ENCODE measurements at places on chromosomes 11 and 22.

GRCh38 chr11:114259124-114259526 is 37.1 kb upstream of the NNMT start:
- no peak for DNase-seq

DNA sequence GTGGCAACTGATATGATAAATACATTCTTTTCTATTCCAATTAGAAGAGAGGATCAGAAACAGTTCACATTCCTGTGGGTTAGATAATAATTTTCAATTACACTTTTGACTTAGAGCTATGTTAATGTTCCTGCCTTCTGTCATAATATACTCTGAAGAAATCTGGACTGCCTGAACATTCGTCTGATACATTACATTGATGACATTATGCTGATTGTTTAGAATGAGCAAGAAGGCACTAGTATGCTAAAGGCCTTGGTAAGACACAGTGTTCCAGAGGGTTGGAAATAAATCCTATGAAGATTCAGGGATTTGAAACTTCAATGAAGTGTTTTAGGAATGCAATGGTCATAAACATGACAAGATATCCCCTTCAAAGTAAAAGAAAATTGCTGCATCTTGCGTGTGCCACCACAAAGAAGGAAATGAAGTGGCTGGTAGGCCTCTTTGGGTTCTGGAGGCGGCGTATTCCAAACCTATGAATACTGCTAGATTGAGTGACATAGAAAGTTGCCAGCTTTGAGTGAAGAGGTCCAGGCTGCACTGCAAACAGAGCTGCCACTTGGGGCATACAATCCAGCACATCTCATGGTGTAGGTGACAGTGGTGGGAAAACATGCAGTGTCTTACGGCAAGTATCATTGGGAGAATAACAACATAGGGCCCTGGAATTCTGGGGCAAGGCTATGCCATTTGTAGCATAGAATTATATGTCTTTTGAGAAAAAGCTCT is 21.2 kb upstream of the PDE3B start:
- DNase-seq, result no peak

DNA sequence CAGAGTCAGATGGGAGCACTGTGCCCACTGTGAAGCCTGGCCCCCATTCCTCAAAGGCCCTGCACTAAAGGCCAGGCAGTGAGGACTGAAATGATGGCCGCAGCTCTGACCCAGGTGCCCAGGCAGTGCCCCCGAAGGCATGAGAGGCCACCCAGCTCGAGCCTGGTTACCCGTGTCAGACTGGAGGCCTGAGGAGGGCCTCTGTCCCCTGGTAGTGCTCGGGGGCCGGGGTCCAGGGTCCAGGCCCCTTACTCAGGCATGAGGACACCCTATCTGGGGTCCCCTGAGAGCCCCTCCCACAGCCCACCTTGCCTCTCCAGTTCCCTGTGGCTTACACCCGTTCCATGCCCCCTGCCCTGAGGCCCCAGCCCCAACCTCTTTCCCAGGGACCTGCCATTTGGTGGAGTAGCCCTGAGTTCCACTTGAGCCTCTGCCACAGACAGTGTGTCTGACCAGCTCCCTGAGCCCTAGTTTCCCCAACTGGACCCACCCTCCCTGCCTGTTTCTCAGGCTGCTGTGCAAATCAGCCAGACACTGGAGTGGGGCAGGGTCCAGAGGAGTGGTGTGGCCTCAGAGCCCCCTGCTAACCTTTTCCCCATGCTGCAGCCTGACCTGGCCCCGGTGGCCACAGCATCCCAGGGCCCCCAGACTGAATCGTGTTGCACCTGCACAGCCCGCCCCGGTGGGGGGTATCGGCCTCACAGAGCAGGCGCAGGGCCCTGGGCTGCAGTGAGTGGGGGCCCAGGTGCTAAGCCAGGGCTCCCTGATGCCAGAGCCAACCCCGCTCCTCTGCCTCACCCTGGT is 10.8 kb upstream of the ANKRD13D start:
- no peak for DNase-seq

DNA sequence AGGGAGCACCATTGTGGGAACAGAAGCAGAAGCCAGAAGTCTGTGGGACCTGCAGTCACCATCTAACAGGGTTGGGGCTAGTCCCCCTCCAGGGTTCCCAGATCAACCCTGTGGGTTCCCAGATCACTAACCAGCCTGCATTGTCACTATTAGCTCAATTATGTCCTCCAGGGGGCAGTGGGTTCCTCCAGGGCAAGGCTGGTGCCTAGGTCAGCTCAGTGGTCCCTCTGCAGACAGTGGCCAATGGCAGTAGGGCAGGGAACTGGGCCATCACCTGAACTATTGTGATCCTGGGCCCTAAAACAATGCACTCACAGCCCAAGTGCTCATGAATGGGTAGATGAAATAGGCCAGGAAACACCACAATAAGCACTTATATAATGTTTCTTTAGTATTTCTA is 18.8 kb upstream of the PRSS23 start:
- DNase-seq, result no peak

All from lung microvascular endothelial cell (primary cell).